ENCODE measurements at places on chromosomes 3 and 15.

- DNase-seq = no peak
Observed at GRCh38 chr3:12991481-12991837, 81.8 kb downstream of the IQSEC1 start.

GRCh38 chr3:190038050-190038933 is 82.4 kb downstream of the P3H2 start:
- DNase-seq = no peak

- DNase-seq = no peak
Observed at GRCh38 chr3:56795829-56796185, 5.9 kb downstream of the ARHGEF3 start.

DNA sequence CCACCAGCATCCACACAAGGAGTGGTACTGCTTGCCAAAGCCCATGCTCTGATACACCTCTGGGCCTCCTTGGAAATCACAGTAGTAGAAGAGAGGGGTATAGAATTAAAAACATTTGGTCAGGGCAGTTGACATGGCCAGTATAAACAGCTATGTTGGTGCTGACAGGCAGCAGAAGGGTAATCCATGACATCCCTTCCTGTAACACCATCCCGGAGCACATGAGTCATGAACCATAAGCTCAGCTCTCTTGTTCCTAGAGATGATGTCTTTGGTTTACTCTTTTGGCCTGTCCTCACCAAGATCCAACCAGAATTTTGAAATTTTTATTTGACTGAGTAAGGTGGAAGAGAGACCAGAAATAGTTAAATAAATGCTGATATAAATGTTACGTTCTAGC is 132.6 kb upstream of the CTDSPL start:
- DNase-seq = no peak

DNA sequence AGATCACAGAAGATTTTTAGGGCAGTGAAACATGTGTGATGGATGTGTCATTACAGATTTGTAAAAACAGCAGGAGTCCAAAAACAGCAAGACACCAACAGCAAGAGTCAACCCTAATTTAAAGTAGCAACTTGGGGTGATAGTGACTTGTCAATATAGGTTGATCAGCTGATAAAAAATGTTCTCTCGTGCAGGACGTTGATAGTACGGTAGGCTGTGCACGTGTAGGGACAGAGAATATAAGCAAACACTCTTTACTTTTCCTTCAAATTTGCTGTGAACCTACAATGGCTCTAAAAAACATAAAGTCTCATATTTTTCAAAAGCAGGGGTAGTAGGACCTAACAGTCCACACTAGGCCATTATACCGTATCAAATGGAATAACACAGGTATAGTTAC is 120.8 kb downstream of the STAG1 start:
- no peak for DNase-seq

GRCh38 chr3:128787256-128788253 is 61.6 kb downstream of the RAB7A start:
- DNase-seq = no peak

DNA sequence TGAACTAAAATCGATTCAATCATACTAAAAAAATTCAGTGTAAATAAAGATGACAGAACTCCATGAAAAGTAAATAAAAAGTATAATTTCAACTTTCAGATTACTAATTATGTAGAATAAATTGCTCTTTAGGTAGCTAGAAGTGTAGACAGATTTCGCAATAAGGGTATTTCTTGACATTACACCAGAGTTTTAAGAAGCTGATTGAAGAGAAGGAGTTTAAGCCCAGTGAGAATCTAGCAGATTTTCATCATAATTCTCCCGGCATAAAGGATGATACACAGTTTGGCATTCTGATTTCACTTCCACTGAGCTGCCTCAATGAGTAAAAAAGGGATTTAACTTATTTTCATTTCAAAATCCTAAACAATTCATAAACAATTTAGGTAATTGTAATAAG is 259.2 kb downstream of the NEK10 start:
- no peak for DNase-seq

DNA sequence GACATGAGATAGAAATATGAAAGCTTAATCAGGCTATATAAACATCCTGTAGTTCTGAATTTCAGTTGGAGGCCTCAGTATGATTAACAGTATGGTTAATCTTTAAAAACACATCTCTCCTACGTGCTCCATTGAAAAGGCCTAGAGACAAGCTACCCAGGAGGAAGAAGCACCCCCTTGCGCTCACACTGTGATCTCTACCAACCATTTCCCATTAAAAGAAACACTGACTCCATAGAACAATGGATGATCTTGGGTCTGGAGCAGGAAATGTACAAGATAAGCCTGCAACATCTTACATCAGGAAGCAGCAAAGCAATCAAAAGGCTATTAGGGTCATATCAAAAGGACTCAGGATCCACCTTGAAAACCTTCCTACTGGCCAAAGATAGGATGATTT is 3.4 kb upstream of the EOGT start:
- DNase-seq = no peak

DNA sequence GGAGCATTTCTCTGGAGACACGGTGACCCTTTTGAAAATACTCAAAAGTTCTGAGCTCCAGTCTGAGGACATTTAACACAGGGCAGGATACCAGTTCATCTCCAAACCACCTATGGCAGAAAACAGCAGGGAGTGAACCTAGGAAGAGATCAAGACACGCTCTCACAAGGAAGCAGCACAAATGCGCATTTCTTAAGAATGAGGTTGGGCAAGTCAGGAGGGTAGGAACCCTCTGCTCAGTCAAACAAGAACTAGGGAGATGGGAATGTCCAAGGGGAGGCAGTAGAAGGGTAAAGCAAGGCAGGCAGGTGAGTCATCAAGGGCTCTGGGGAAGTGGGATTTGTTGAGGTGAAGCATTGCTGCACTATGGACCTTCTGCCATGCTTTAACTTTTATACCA is 60.3 kb upstream of the PSMD6 start:
- no peak for DNase-seq

DNA sequence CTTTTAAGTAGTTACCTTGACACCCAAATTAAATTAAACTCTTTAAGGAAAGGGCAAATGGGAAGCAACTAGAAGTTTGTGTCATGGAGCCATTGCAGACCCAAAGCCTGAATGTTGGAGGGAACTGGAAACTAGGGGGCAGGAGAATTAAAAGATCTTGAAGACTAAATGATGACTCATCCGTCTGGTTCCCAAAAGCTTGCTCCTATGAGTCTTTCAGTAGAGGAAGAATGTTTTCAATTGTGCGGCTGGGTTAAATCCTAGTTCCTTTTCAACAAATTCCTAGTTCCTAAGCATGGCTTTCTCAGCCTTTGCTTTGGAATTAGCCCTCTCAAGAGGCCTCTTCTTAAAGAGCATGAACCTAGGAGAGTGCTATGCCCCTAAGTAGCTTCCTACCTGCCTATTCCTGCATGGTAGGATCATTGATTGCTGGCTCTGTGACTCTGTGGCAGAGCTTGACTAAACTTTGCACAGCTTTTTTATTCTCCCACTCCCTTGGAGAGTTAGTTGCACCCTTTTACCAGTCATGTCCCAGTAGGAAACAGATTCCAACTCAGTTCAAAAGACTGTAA is 17.7 kb downstream of the CLEC3B start:
- DNase-seq = no peak

DNA sequence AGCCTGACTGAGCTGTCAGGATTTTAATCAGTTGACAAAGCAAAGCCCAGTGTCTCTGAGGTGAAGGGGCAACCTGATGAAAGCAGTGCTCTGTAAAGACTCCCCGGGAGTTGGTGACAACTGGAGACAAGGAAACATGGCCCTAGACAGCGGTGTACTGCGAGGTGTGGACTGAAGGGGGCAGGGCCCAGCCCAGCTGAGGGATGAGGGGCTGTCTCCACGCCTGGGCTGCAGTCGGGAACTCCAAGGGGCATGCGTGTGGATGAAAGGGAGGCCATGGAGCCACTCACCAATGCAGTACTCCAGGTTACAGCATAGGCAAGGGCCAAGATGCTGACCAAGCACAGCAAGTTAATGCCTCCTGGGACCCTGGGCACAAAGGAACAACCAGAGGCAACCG is 45.1 kb downstream of the SCAP start:
- no peak for DNase-seq

DNA sequence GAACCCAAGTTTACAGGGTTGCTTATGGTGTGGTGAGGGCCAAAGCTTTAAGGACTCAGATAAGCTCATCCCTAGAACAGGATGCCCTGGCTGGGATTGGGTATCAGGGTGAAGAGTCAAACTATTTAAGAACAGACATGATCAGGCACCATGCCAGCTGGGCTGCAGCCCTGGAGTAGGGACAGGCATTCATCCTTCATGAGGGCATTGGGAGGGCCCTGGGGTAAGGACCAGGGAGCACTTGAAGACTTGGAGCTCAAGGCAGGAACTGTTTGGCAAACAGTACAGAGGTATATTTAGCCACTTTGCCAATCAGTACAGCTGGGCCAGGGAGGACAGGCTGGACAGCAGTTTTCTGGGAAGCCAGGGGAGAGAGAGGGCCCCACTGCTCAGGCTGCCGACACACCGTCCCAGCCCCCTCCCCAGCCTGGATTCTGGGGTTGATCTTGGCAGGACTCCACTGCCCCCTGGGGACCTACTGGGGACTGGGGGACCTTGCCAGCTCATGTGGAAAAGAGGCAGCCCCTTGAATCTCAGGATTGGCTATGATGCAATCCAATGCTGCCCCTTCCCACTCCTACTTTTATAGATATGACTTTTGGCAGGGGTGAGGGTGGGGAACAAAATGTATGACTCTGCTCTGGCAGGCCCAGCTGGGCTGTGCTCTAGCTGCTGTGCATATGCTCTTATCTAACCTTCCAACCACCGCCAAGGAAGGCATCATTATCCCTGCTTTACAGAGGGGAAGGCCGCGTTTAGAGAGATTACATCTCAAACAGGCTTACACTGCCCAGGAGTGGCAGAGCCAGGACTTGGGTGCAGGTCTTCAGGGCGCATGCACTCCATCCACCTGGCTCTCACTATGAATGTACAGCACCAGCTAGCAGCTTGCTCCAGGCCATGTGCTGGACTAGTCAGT is 2.3 kb downstream of the PLA2G4E start:
- DNase-seq = no peak

DNA sequence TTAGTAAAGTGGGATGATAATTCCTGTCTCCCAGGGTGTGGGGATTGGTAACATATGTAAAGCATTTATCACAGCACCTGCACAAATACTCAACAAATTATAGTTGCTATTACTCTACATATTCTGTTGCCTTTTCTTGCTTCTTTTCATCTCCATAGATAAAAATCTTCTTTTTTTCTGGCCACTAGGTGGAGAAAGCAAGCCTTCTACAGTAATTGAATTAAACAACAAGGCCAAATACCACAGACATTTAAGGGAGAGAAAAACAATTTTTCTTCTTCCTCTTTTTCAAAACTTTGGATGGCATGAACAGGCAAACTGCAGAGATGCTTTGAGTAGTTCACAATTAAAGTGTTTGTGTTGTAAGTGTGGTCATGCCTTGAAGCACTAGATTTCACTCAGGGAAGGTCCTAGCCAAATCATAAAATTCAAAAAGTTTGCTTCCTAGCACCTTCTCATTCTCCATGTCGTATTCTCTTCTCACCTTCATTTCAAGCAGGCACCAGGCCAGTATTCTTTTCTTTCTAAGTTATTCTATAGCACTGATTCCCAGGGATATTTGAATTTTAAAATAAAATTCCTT is 493.4 kb upstream of the TGFBR2 start:
- DNase-seq = no peak

DNA sequence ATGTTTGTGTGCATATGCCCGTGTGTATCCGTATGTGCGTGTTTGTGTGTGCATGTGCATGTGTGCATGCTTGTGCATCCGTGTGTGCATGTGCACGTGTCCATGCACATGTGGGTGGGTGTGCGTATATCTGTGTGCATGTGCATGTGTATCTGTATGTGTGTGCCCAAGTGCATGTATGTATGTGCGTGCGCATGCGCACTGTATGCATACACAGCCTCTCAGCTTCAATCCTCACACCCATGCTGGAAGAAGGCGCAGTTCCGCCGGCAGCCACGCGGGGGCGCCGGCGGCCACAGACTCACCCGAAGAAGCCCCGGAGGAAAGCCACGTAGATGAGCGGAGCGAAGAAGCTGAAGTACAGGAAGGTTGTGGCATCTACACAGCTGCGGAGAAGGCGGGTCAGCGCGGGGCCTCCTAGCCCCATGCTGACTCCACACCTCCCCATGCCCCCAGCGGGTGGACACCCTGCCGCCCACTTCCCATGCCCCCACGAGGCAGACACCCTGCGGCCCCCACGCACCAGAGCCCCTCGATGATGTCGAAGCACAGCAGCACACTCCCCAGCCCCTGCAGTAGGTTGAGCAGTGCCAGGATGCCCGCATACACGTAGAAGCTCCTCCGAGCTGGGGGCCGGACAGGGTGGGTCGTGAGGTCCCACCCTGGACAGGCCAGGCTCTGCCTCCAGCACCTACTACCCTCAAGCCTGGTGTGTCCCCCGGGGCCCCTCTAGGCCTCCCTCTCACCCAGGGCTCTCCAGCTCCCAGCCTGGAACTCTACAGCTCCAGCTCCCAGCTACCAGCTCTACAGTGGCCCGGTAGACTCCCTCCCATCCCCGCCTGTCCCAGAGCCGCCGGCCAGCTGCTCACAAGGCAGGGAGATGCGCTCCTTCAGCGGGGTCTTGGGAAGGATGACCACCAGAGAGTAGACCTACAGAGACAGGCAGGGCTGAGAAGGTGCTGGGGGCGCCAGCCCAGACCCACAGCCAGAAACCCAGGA is 15.4 kb downstream of the TPRA1 start:
- peak; percentile 86 for DNase-seq

- no peak for DNase-seq
Observed at GRCh38 chr3:184099806-184100686, 3.2 kb downstream of the HTR3E start.

GRCh38 chr15:99062226-99062625 is 42.7 kb upstream of the SYNM start:
- no peak for DNase-seq

- DNase-seq = no peak
Observed at GRCh38 chr15:25869701-25870100, 6.6 kb upstream of the ATP10A start.

DNA sequence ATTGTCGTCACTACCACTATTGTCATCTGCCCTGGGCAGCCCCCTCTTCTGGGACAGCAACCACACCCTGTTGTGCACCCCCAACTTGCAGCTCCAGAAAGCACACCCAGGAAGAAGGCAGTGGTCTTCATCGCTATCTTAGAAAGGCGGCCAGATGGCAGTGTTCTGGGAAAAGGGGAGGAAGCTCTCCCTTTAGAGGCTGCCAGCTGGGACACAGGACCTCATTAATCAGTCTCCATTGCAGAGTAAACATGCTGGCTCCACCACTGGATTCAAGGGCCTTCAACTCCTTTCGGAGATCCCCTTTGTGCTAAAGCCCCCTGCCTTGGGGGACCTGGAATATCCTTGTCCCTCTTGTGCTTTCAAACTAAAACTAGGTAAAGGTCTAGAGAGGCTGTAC is 199.3 kb upstream of the LINGO1 start:
- no peak for DNase-seq

- no peak for DNase-seq
Observed at GRCh38 chr3:197317250-197317963, 19.0 kb upstream of the DLG1 start.

All from right kidney (tissue), 9 donors.